ENCODE measurements at places on chromosomes 1 and 21. TPM values are rescaled to one million over a fixed set of nuclear protein-coding genes. Genes with fewer than 3 reads are reported as not detected.

GRCh38 chr1:15802234-15802965 is 5.0 kb downstream of the UQCRHL start:
- H3K27ac ChIP-seq: no peak overlapping the region
- H3K36me3 ChIP-seq: no peaks in the 10 kb centered on the region
- H3K4me3 ChIP-seq: no peak overlapping the region
- no peak for DNase-seq
- peaks cover 22% of the 10 kb centered on the region for H3K4me1 ChIP-seq

- no peaks in the 10 kb centered on the region for H3K4me1 ChIP-seq
- DNase-seq: no peak
- no peaks in the 10 kb centered on the region for H3K27me3 ChIP-seq
- H3K27ac ChIP-seq: no peak overlapping the region
Measured at GRCh38 chr1:185396126-185396525, 79.1 kb upstream of the IVNS1ABP start.

GRCh38 chr1:41495210-41495948 is 10.9 kb upstream of the EDN2 start:
- H3K27ac ChIP-seq: peak overlapping the region; percentile 91
- H3K27me3 ChIP-seq: no peaks in the 10 kb centered on the region
- DNase-seq: no peak
- no peaks in the 10 kb centered on the region for H3K36me3 ChIP-seq

DNA sequence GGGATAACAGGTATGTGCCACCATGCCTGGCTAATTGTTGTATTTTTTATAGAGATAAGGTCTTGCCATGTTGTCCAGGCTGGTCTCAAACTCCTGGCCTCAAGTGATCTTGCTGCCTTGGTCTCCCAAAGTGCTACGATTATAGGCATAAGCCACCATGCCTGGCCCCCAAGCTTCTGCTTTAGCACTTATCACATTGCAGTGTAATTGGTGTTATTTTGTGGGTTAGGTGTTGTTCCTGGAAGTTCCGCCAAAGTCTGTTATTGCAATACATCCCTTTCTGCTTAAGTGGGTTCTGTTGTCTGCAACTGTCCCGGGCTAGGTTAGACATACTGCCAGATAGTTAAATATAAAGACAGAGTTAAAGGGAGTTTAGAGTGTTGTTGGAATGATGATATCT is 3.4 kb downstream of the ZCCHC17 start:
- H3K4me1 ChIP-seq: peaks cover 19% of the 10 kb centered on the region
- no peak overlapping the region for H3K27ac ChIP-seq
- no peaks in the 10 kb centered on the region for H3K27me3 ChIP-seq
- no peak for DNase-seq
- no peak overlapping the region for H3K4me3 ChIP-seq

GRCh38 chr1:109639063-109639840 is 16.6 kb upstream of the GSTM4 start:
- no peaks in the 10 kb centered on the region for H3K4me1 ChIP-seq
- no peak overlapping the region for H3K27ac ChIP-seq
- H3K27me3 ChIP-seq: no peaks in the 10 kb centered on the region
- H3K36me3 ChIP-seq: no peaks in the 10 kb centered on the region
- DNase-seq: no peak

DNA sequence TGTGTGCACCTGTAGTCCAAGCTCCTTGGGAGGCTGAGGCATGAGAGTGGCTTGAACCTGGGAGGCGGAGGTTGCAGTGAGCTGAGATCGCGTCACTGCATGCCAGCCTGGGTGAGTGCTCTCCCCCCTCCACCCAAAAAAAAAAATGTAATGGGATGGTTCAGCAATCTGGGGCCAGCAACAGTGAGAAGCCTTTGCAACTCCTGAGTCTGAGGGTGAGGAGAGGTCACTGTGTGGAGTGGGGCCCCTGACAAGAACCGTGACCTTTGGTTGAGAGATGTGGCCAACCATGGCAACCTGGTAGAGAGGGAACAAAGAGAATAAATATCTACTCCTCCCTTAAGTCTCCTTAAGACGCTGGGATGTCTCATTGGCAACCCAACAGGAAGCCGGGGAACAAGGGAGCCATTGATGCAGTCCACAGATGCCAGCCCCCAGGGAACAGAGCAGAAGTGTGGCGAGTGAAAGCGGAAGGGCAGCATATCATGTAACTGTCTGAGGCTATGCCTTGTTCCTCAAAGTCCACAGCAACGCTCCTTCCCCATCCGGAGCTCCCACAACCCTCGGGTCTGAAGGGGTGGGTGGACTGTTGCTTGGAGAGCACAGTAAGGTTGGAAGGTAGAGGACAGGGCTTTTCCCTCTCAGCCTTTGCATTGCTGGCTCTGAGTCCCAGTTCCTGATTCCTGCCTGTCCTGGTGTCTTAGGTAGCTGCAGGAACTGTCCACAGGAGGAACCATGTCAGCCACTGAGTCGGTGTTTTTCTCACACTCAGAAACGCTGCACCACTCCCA is 8.3 kb downstream of the TRNP1 start:
- H3K4me3 ChIP-seq: no peak overlapping the region
- H3K4me1 ChIP-seq: peaks cover 69% of the 10 kb centered on the region
- no peaks in the 10 kb centered on the region for H3K27me3 ChIP-seq
- H3K36me3 ChIP-seq: no peaks in the 10 kb centered on the region
- DNase-seq: peak; percentile 73

GRCh38 chr1:84855168-84855567 is 37.8 kb downstream of the LPAR3 start:
- no peaks in the 10 kb centered on the region for H3K27me3 ChIP-seq
- H3K4me3 ChIP-seq: no peak overlapping the region
- no peaks in the 10 kb centered on the region for H3K36me3 ChIP-seq
- peaks cover 7% of the 10 kb centered on the region for H3K4me1 ChIP-seq

GRCh38 chr1:44072204-44072603 is 40.9 kb upstream of the SLC6A9 start:
- H3K4me1 ChIP-seq: no peaks in the 10 kb centered on the region
- no peak overlapping the region for H3K27ac ChIP-seq
- DNase-seq: no peak
- H3K27me3 ChIP-seq: no peaks in the 10 kb centered on the region
- no peaks in the 10 kb centered on the region for H3K36me3 ChIP-seq

GRCh38 chr1:42424201-42424600 is 31.6 kb downstream of the ZMYND12 start:
- peaks cover 33% of the 10 kb centered on the region for H3K4me1 ChIP-seq
- no peak overlapping the region for H3K4me3 ChIP-seq
- no peaks in the 10 kb centered on the region for H3K27me3 ChIP-seq
- H3K27ac ChIP-seq: no peak overlapping the region

- H3K36me3 ChIP-seq: no peaks in the 10 kb centered on the region
- no peaks in the 10 kb centered on the region for H3K27me3 ChIP-seq
- no peak overlapping the region for H3K4me3 ChIP-seq
Measured at GRCh38 chr1:76799700-76800099, 67.6 kb upstream of the ST6GALNAC5 start.

- peaks cover 8% of the 10 kb centered on the region for H3K36me3 ChIP-seq
- H3K27me3 ChIP-seq: no peaks in the 10 kb centered on the region
- DNase-seq: no peak
- no peak overlapping the region for H3K4me3 ChIP-seq
Measured at GRCh38 chr1:210347112-210347511, 18.4 kb downstream of the HHAT start.

DNA sequence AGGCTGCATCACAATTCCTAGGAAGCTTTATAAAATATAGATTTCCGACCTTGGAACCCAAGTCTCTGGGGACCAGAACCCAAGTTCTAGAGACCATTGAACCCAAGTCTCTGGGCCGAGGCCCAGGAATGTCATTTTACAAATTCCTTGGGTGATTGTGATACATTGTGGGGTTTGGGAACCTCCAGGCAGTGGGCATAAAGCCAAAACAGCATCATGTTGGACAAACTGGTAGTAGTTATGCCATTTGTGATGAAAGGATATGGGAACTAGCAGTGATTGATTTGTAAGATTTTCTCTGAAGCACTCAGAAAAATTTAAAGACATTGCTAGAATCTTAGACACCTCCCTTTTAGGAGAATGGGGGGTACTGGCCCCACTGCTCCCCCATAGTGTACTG is 160.2 kb downstream of the HIVEP3 start:
- H3K27ac ChIP-seq: no peak overlapping the region
- no peak for DNase-seq
- H3K27me3 ChIP-seq: no peaks in the 10 kb centered on the region

GRCh38 chr1:85022700-85023099 is 25.6 kb downstream of the MCOLN3 start:
- no peaks in the 10 kb centered on the region for H3K36me3 ChIP-seq
- no peak overlapping the region for H3K4me3 ChIP-seq
- no peaks in the 10 kb centered on the region for H3K27me3 ChIP-seq
- DNase-seq: no peak
- H3K27ac ChIP-seq: no peak overlapping the region

DNA sequence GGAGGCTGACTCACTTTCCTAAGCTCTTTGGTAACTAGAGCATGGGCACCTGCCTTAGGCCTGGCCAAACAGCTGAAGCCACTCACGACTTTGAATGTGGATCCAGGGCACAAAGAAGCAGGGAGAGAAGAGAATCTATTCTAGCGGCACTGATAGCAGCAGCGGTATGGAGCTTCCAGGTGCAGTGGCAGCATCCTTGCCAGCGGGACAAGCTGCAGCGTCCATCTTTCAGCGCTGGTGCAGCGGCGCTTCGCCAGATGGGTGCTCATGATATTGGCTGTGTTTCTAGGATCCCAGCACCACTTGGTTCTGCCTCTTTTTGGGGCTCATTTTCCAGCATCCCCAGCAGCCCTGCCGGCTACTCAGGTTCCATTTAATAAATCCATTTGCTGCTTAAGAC is 184.2 kb downstream of the SLC44A5 start:
- no peak for DNase-seq
- H3K27ac ChIP-seq: no peak overlapping the region
- H3K27me3 ChIP-seq: no peaks in the 10 kb centered on the region
- no peaks in the 10 kb centered on the region for H3K36me3 ChIP-seq
- no peak overlapping the region for H3K4me3 ChIP-seq
- no peaks in the 10 kb centered on the region for H3K4me1 ChIP-seq

- no peak overlapping the region for H3K27ac ChIP-seq
- no peak for DNase-seq
- no peaks in the 10 kb centered on the region for H3K36me3 ChIP-seq
- no peaks in the 10 kb centered on the region for H3K4me1 ChIP-seq
- H3K27me3 ChIP-seq: no peaks in the 10 kb centered on the region
- no peak overlapping the region for H3K4me3 ChIP-seq
Measured at GRCh38 chr1:89044970-89045721, 19.9 kb downstream of the GBP1 start.

DNA sequence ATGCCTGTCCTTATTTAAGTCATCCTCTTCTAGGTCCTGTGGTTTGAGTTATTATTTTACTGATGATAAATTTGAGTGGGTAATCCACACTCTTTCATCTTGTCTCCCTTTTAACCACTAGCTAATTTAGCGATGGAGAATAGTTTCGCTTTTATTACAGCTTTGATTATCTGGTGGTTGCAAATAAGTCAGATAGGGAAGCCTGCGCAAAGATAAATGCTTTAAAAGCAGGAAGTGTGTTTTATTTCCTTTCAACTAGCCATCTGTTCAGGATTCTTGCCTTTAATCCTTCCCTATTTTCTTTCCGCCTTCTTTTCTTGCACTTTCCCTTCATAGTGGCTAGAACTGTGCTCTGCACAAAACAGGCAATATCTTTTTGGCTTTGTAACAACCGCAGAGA is 129.0 kb downstream of the TGFB2 start:
- H3K27me3 ChIP-seq: no peaks in the 10 kb centered on the region
- no peaks in the 10 kb centered on the region for H3K36me3 ChIP-seq
- DNase-seq: no peak

HSD3B1 gene
- not detected for polyA plus RNA-seq

MIXL1 gene
- polyA plus RNA-seq: 0.06 TPM

GJA4 gene
- polyA plus RNA-seq: 36.9 TPM

OLFM3 gene
- not detected for polyA plus RNA-seq

WDR64 gene
- not detected for polyA plus RNA-seq

NOL9 gene
- 5.8 TPM for polyA plus RNA-seq

RHD gene
- not detected for polyA plus RNA-seq
